Activated CD4-positive, alpha-beta T cell treated with anti-CD3 and anti-CD28 coated beads, Interleukin-2, amount 50 U/mL, for 16 hours (primary cell): ENCODE measurements at places on chromosomes 1 and 21.

- peak; percentile 29 for DNase-seq
Observed at GRCh38 chr1:113369040-113369439, 21.3 kb upstream of the MAGI3 start.

DNA sequence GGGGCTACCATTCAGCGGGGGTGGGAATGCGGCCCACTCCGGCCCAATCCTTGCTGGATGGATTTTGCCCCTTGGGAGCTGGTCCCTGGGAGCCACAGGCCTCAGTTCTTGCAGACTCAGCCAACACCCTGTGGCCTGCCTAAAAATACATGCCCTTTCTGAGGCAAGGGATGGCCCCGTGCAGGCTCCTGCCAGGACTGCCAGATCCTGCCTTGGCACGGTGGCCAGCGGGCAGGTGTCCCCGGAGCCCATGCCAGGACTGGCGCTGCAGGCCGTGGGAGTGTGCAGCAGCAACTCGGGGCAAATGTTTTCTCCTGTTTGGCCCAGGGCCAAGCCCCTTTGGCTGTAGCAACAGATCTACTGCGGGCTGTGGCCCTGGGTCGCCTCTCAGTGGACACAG is 1.6 kb upstream of the PANK4 start:
- DNase-seq: no peak

DNA sequence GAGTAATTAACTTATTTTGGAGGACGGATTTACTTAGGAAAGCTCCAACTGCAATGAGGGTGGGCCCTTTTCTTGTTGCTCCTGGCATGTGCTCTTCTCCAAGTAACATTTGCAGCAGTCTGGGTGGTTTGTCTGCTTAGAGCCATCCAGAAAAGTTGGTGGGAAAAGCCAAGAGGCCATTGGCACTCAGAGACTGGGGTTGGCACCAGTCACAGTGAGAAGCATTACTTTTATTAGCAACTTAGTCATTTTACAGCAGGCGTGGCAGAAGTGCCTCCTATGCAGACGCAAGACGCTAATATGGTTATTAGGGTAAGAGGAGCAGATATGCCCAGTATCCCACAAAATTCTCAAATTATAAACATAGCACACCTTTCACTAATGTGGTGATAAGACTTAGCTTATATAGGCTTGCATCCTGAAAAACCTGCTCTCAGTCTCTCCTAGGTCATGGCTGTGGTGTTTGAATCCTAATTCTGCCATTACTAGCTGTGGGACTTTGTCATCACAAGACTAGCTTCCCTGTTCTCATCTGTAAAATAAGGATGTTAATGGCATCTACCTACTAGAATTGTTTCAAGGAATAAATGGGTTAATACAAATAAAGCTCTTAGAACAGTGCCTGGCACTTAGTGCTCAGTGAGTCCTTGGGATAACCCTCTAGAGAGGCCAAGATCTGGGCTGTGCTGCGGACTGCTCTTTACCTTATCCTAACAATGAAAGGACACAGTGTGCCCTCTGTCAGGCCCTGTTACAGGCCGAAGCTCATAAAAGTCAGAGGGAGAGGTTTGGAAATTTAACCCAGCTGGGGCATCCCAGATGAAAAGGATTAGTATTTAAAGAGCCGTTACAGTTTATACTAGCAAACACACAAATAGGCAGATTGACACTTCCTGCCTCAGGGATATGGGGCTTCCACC is 154.6 kb downstream of the ROR1 start:
- no peak for DNase-seq

GRCh38 chr21:32702702-32703101 is 25.1 kb downstream of the SYNJ1 start:
- no peak for DNase-seq

DNA sequence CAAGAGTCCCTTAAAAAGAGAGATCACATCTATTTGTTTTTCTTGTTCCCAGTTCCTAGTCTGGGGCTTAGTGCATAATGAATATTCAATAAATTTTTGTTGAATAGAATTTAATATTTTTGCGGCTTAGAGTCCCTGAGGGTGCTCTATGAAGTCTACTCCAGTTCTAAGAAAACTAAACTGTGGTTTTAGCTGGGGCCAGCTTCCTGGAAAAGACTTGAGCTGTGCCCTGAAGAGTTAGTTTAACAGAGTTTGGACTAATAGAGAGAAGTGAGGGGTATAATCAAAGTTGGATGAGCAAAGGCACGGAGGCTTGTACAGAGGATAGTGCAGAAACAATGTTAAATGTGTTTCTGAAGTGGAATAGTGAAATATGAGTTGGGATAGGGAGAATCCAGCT is 168.9 kb downstream of the FASLG start:
- DNase-seq: no peak

DNA sequence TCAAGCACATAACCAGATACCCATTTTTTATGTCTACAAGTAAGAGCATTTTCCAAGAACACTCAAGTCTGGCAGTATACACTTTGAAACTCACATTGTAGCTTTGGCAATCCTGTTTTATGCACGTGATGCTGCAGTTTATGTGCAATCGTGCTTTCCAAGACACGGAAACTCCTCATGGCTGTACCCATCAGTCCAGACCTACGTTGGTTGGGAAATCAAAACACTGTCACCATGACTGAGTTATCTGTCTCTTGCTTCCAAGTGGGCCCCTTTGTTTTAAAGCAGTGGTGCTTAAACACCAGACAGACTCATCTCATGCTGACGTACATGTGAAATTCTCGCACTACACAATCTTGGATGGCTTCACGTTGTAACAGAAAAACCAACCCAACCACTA is 192.8 kb downstream of the LTN1 start:
- no peak for DNase-seq
